ENCODE measurements at places on chromosomes 6 and 20. TPM values are rescaled to one million over a fixed set of nuclear protein-coding genes. Genes with fewer than 3 reads are reported as not detected.

COX4I2 gene
- total RNA-seq = not detected

SLC44A4 gene
- total RNA-seq = not detected

COL9A3 gene
- total RNA-seq = 7.9 TPM

BMP7 gene
- 276 TPM for total RNA-seq

GSTA1 gene
- total RNA-seq = not detected

SESN1 gene
- 16.4 TPM for total RNA-seq

C4A gene
- total RNA-seq = 2.1 TPM

LPA gene
- not detected for total RNA-seq

METTL24 gene
- total RNA-seq = 8.4 TPM
